ENCODE measurements at places on chromosomes 5 and 9.

- peak; percentile 57 for DNase-seq
Observed at GRCh38 chr9:4334410-4334813, 34.5 kb upstream of the GLIS3 start.

- DNase-seq: no peak
Observed at GRCh38 chr9:127201071-127201541, 63.5 kb upstream of the GARNL3 start.

- no peak for DNase-seq
Observed at GRCh38 chr9:30574355-30575151, 1809.9 kb upstream of the ACO1 start.

- DNase-seq: no peak
Observed at GRCh38 chr5:428219-428618, 14.8 kb upstream of the EXOC3 start.

DNA sequence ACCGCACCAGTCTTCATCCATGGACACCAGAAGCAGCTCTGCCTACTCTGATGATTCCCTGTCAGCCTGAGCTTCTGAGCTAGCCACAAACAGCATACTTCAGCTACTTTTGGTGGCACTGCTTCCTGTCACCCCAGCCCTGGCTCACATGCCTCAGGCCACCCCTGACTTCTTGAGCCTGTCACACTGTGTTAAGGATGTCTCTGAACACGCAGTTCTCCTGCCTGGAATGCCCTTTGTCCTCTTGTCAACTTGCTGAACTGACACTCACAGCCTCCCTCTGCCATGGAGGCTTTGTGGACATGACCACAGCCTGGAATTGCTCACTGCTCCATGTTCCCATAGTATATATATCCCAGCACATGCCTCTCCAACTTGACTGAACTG is 7.2 kb downstream of the MACROH2A1 start:
- no peak for DNase-seq

DNA sequence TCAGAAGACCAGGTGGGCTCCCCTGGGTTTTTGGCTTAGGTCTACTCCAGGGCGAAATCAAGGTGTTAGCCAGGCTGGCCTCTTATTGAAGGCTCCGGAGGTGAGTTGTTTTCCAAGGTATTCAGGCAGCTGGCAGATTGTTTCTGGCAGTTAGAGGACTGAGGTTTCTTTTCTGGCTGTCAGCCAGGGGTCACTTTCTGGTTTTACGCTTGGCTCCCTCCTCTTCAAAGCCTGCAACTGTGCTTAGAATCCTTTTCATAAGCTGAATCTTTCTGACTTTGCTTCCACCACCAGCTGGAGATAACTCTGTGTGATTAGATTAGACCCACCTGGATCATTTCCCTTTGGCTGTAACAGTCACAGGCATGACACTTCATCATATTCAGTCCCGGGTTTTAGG is 24.6 kb downstream of the RFK start:
- peak; percentile 60 for DNase-seq

- no peak for DNase-seq
Observed at GRCh38 chr5:132417889-132418485, 48.5 kb downstream of the SLC22A5 start.

Measured in spinal cord (tissue), 10 donors.